ENCODE measurements at places on chromosomes 2 and 18. TPM values are rescaled to one million over a fixed set of nuclear protein-coding genes. Genes with fewer than 3 reads are reported as not detected.

TMEM163 gene
- total RNA-seq, result not detected

EVA1A gene
- total RNA-seq, result 25.2 TPM

PTPRM gene
- total RNA-seq, result 64.2 TPM

PRSS56 gene
- not detected for total RNA-seq

UPP2 gene
- not detected for total RNA-seq

LHCGR gene
- not detected for total RNA-seq

RNF125 gene
- total RNA-seq, result 0.65 TPM

CRYGD gene
- not detected for total RNA-seq

EN1 gene
- 0.63 TPM for total RNA-seq

RAB27B gene
- 1.7 TPM for total RNA-seq

SLC5A7 gene
- total RNA-seq, result not detected

STAT4 gene
- total RNA-seq, result 0.54 TPM

VWA3B gene
- not detected for total RNA-seq

ST8SIA3 gene
- total RNA-seq, result 0.08 TPM

DSC3 gene
- 0.09 TPM for total RNA-seq

MATN3 gene
- total RNA-seq, result 1.1 TPM

MAP3K2 gene
- total RNA-seq, result 22.0 TPM

RSAD2 gene
- total RNA-seq, result 0.63 TPM

FAM117B gene
- 4.7 TPM for total RNA-seq

SCYGR4 gene
- total RNA-seq, result not detected

PDE1A gene
- 34.9 TPM for total RNA-seq

SMYD5 gene
- total RNA-seq, result 15.0 TPM

CHRNG gene
- not detected for total RNA-seq

ACADL gene
- 0.63 TPM for total RNA-seq

USP34 gene
- 130 TPM for total RNA-seq

DHRS9 gene
- not detected for total RNA-seq

IL1A gene
- 0.90 TPM for total RNA-seq

CPO gene
- not detected for total RNA-seq

ALPI gene
- total RNA-seq, result not detected

MOCOS gene
- 3.5 TPM for total RNA-seq

EIF4E2 gene
- total RNA-seq, result 49.1 TPM

SPEG gene
- total RNA-seq, result 22.7 TPM

GAREM1 gene
- total RNA-seq, result 5.5 TPM

NGEF gene
- 1.1 TPM for total RNA-seq

PREB gene
- 46.0 TPM for total RNA-seq

BOLL gene
- not detected for total RNA-seq

OR6B2 gene
- total RNA-seq, result not detected

IHH gene
- not detected for total RNA-seq

ACVR1C gene
- total RNA-seq, result 0.63 TPM

PDE11A gene
- not detected for total RNA-seq

MTA3 gene
- 27.5 TPM for total RNA-seq

AQP12B gene
- not detected for total RNA-seq

VWC2L gene
- total RNA-seq, result not detected

FLACC1 gene
- total RNA-seq, result 1.2 TPM

CNOT9 gene
- total RNA-seq, result 32.9 TPM

MDH1B gene
- 0.81 TPM for total RNA-seq

IMPACT gene
- 48.3 TPM for total RNA-seq
